Esophagus muscularis mucosa (tissue), 4 donors: ENCODE measurements at places on chromosomes 2 and 18.

DNA sequence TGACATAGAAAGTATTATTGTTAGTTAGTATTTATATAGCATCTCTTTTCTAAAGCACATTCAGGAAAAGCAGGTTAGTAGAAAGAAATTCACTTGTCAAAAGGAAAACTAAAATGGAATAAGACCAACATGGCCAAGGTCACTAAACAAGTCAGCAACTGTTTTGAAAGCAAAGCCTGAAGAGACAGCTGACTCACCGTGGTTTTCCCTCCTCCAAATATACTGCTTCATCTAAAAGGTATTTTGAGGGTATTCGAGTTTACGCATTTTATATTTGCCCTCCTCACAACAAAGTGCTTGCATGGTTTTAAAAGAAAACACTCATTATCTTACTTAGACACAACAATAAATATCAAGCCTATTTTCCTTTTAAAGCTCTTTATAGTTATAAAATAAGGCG lies 24.0 kb downstream of the ZNF385B start:
- DNase-seq, result no peak

GRCh38 chr18:75156139-75156750 lies 52.7 kb downstream of the PTGR3 start:
- peak; percentile 42 for DNase-seq

DNA sequence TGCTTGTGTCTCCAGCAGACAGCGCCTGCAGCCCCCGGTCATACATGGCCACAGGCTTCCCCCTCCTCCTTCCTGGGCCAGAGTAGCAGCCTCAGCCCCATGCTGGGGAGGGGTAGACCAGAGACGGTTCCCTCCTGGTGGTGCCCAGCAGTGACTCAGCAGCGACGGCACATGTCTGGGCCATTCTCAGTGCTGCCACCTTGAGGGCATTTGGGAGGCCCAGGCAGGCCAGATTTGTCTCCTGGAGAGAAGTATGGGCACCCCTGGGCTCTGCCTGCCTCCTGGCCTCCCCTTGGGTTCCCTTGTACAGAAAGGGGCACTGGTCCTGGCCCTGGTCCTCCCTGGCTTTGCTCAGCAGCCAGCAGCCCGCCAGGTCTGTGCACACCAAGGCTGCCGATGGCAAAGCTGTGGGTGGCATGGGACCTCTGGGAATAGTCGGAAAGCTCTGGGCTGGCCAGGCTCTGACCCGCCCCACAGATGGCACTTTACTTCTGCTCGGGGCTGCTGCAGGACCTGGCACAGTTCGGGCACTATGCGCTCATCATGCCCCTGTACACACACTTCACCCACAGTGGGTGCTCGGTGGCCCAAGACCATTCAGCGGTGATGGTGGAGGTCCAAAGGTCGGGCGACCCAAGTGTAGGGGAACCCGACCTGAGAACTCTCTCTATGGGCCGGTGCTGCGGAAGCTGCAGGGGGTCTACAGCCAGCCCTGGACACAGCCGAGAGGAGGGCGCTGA lies 11.4 kb upstream of the ALPI start:
- DNase-seq, result no peak

DNA sequence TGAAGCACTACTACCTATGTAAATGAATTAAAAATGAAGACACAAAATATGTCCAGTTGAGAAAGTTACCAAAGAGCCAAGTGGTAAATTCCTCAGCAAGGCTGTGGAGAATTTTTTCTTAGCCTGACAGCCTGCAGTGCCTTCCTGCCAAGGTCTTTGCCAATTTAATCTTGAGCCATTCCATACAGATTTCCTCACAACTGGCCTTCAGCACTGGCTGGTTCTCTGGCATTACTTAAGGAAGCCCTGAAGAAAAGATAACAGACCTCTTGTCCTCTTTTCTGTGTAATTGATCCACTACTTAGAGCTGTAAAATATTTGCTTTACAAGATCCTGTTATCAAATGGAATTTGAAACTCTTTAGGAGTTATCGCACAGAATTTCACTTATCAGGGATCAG lies 334.2 kb upstream of the LRRTM1 start:
- DNase-seq, result no peak

DNA sequence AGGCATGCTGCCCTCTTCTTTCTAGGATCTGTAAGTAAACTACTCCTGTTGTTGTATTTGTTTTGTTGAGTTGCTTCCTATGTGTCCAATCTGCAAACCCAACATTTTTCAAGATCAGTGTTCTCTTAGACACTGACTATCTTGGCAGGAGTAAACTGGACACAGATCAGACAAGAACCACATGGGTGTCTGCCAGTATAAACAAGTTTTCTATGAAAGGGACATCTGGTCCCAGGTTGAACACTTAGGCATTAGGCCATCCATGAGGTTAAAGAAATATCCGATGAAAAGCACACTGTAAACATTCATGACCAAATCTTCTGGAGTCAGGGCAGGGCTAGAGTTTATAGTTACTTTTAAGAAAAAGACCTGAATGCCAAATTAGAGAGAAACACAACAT lies 441.8 kb downstream of the NYAP2 start:
- DNase-seq, result no peak

DNA sequence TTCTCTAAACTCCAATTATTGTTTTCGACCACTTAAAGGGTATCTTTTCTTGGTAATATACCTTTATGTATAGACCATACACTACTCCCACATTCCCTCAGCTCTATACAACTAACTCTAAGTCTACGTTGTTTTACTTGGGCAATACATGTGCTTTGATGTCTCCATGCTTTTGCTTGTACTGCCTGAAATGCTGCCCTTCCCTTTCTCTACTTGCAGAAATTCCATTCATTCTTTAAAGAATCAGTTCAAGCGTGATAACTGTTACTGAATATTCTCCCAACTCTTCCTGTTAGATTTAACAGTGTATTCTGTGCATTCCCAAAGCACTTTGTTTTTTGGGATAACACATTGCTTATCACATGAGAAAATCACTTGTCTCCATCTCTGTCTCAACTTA lies 157.0 kb upstream of the AQP4 start:
- no peak for DNase-seq

DNA sequence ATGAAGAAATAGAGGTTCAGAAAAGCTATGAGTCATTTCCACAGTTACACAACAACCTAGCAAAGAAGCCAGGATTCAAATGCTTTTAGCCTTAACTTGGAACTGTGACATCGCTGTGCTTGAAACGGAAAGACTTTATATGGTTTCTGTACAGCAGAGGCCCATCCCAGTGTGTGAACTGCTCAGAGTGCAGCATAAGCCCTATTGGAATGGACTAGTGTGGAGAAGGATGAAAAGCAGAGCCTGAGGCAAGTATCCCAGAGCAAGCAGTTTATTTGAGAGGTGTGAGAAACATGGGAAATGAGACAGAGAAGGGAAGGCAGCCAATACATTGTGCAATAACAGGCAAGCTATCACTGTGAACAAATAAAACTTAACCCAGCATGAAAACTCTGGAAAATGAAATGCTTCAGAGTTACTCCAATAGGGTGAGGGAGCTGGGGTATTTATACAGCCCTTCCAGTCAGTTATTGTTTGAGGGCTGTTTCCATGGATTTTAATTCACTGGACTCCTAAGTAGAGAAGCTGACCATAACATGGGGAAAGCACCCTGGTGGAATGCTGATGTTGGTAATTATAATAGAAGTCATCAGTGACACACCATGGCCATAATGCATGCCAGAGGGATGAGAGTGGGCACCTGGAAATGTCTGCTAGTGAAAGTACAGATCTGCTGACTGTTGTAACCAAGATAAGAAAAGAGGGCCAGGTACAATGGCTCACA lies 254.0 kb upstream of the POU3F3 start:
- peak; percentile 31 for DNase-seq

- DNase-seq, result no peak
Observed at GRCh38 chr2:65656160-65656718, 223.8 kb upstream of the SPRED2 start.

DNA sequence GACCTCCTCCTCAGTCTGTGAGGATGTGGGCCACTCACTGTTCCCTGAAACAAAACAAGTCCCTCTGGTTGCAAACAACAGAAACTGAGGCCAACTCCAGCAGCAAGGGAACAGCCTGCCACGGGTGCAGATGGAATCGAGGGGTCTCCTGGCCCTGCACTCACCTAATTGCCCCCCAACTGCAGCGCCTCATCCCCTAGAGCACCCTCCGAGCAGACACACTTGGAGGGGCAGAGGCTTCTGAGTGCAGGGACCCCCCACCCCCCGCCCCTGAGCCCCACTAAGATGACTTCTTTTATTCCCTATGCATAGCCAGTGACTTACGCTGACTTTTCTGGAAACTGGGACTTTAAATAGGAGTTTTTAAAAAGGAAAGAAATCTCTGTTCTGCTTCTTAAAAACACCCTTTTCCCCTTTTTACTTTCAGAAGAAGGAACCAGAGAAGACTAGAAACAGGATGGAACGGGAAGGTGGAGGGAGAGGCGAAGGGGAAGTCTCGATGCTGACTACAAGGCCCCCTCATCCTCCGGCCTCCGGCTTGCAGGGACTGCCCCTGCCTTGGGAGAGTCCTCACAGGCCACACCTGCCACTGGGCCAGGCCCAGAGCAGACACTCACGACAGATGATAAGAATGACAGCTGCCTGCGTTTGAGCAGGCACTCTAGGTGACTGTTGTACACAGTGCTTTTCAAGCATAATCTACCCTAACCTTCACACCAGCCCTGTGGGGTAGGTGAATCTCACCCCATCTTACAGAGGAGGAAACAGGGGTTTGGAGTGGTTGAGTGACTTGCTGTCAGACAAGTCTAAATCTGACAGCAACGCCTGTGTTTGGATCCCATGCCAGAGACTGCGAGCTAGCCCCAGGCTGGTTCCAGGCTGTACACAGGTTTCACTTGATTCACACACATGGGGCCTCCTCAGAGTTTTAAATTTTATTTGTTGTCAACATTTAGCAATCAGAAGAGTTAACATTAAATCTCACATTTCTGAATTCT lies 28.2 kb upstream of the BIN1 start:
- peak; percentile 79 for DNase-seq

DNA sequence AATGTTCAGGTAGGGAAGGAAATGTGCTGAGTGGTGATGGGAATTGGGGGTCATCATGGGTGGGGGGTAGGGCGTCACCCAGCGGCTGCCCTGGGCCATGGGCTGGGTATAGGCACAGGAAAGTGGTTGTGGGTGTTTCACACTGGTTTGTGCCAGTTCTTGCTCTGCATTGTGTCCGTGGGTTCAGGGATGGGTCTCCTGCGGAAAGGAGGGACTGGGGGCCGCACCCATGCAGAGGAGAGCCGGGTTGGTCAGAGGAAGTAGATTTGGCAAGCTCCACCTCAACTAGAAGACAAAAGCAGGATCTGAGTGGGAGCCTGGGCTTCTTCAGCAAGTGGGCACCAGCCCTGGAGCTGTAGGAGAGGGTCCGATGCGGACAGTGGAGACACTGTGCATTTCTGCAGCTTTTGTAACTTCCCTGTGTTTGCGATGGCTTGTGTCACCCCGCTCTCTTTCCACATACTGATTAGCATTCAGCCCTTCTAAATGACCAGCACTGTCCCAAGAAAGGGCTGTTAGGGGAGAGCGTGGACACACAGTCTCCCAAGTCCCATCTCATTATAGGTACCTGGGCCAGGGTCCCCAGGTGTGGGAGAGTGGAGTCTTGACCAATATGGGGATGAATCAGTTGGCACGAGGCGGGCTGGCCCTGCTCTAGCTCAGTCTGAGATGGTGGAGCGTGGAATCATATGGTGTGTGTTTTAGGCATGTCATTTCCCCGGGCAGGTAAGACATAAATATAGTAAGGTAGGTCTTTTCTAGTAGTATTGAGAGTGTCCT lies 67.2 kb downstream of the LRRFIP1 start:
- DNase-seq, result no peak

DNA sequence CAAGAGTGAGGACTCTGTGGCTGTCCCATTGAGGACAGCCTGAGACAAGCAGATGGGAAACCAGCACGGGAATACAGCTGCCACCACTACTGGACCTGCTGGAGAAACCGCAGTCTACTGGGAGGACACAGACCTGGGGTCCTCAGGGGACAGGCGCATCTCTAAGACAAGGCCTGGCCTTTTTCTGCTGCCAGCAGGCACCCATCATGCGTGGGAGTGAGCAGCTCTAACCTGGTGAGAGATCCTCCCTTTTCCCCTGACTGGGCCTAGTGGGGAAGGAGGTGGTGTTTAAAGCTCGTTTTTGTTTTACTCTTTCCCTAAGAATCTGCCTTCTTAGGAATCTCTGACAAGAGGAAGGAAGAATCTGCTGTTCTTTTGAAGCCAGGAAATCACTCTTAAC lies 36.6 kb downstream of the CYRIA start:
- no peak for DNase-seq

GRCh38 chr2:121197369-121198091 lies 87.5 kb downstream of the TFCP2L1 start:
- no peak for DNase-seq

GRCh38 chr2:60796573-60797509 lies 40.8 kb downstream of the PAPOLG start:
- DNase-seq, result peak; percentile 10

GRCh38 chr2:96464061-96464460 lies 41.1 kb downstream of the NEURL3 start:
- DNase-seq, result peak; percentile 68

- DNase-seq, result no peak
Observed at GRCh38 chr2:131132729-131133128, 27.6 kb downstream of the PLEKHB2 start.

DNA sequence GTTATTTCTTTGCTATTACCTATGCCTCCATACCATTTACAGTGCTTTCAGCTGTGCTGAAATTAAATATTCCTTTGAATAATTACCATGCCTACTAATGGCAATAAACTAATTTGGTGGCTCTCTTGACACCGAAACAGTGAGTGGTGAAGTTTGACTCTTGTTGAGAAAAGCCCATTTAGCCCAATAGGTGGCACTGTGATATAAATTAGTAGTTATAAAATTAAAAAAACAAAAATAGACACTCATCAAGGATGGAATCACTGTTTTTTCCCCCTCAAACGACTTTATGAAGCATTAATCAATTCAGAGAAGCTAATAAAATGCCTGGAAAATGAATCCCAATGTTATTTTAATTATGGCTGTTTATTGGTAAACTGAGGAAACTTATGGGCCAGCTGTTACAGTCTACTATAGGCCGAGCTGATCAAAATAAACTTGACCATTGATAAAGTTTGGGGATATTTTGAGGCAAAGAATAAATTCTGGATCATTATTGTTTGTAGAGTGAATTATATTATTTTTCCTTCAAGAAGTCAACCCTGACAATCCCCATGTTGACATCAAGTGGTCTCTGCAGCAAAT lies 339.6 kb downstream of the TRIB2 start:
- no peak for DNase-seq

GRCh38 chr2:53448591-53448990 lies 319.0 kb upstream of the CHAC2 start:
- no peak for DNase-seq

DNA sequence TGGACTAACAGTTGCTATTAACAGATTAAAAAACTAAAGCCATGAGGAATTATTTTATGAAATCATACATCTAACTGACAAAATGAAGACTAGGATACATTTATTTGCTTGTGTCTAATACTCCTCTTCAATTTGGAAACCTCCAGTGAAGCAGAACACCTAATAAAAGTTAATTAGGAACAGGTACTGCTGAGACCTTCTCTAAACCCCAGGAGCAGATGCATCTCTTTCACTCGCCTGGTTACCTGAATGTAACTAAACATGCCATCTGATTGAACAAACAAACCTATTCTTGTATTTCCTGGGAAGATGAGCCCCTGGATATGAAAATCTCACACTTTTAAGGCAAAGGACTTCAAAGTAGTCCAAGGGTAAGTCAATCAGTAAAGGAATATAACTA lies 898.2 kb downstream of the NRXN1 start:
- DNase-seq, result no peak
